RWPE1 (cell line): ENCODE measurements at places on chromosomes 12 and 14.

DNA sequence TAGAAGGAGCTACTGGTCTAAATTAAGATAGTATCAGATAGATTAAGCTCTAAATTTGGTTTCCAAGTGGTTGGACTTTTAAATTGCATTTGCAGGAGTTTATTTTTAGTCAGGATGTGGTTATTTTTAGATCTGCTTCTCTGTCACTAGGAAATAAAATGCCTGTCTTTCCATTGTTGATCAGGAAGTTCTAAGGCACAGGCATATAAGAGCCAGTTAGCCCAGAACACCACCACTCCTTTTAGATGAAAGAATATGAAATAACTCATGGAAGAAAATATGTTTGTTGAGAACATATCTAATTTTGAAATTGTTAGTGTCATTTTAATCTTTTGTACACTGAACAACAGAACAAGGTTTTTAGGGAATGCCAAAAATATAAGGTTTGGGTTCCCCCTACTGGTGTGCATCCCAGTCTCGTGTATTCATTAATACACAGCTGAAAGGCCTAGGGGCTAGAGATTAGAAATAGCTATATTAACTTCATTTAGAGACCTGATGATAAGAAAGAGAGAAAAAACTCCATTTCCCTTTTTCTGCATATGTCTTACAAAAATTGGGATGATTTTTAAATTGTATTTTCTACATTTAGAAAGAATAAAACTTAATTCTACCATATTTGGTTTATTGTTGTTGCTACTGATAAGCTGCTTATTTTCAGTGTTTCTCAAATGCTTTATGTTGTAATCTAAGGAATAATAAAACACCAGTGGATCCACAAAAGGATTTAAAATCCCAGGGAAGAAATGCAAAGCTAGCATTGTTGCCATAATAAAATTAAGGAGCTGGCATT lies 67.2 kb downstream of the RIC8B start:
- DNase-seq, result peak; percentile 49

DNA sequence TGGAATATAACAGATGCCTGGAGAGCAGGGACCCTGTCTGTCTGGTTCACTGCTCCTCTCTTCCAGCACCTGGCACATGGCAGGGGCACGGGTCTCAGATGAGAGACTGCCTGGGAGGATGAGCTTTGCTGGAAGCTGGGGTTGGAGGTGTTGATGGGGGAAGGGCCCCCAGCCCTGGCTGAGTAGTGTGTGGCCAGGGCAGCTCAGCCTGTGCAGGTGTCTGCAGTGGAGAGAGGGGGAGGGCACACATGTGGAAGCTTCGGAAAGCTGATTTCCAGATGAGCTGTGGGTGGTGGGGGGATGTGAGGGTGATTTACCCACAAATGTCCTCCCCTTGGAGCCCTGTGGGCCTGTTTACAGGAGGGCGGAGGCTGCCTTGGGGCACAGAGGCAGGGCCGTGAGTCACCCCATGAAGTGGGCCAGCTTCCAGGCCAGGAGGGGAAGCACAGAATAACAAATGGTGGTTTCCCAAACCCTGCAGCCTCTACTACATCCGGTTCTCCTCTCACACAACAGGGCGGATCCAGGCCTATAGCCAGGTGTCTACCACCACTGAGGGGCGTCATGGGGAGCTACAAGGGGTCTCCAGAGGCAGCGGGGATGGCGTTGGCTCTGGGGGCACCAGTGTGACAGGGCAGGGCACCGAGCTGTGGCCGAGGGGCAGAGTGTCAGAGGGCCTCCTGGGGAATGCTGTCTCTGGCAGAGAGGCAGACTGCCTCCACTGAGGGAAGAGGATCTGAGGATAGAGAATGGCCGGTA lies 11.0 kb downstream of the KRT7 start:
- peak; percentile 94 for DNase-seq

- DNase-seq, result no peak
Measured at GRCh38 chr12:4909734-4910501, at the start of gene KCNA1. Gene KCNA1 (plus strand): TSS chr12:4909905. CDS start chr12:4911379, 1,474 bp downstream.

DNA sequence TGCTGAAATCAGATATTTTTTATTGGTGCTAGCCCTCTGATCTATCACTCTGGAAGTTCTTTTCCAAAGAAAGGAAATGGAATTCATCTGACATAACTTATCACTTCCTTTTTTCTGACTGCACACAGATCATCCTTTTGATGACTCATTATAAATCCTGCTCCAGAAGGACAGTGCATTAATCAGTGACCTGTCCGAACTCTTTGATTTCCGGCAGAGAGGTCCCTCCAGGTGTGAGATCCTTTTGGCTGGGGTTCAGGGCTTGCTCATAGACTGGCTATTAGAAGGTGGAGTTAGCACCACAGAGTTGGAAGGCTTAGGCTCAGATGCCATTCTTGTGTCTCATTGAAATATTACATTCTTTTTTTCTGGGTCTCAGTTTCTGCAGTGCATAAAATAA lies 328.2 kb downstream of the ZFP36L1 start:
- peak; percentile 75 for DNase-seq

DNA sequence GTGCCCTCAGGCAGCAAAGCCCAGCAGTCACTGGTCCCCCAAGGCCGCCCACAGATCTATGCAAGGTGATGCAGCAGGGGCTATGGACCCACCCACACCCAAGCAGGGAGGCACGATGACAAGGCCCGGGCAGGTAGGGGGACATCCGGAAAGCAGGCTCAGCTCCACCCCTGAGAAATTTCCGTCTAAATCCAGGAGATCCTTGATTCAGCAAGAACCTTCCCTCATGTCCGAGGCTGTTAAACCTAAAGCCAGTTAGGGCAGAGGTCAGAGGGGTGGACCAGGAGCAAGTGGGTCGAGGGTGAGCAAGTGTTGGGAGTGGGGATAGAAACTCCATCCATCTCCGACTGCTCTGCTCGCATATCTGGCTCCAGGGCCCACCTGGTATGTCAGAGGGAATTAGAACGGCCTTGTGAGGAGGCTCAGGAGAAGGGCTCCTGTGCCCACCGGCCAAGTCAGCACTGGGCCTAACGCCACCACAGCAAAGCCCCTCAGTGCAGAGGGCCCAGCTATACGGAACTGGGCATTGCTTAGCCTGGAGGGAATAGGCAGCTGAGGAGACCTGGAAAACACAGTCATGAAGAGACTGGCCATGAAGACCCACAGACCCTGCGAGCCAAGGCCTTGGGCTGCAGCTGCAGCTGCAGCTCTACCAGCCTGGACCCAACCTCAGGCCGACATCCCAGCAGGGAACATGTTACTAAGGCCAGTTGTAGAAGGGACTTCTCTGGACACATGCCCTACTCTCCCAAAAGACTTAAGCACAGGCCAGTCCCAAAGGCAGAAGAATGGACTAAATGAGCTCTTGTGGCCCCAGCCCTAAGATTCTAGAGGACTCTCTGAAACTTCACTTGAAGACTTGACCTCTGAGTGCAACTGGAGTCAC lies 34.3 kb downstream of the DAD1 start:
- DNase-seq, result no peak
